Adrenal gland (tissue), 19 donors: ENCODE measurements at places on chromosomes 7 and 10. TPM values are rescaled to one million over a fixed set of nuclear protein-coding genes. Genes with fewer than 3 reads are reported as not detected.
A peak's percentile ranks its signal among the peaks of the same experiment; 100 is the strongest.

Gene TSPAN13
- total RNA-seq = 92.3 TPM

Gene OR2A12
- not detected for total RNA-seq

Gene AFAP1L2
- total RNA-seq = 5.0 TPM

Gene H2BK1
- total RNA-seq = not detected

Gene TRPV5
- not detected for total RNA-seq

DNA sequence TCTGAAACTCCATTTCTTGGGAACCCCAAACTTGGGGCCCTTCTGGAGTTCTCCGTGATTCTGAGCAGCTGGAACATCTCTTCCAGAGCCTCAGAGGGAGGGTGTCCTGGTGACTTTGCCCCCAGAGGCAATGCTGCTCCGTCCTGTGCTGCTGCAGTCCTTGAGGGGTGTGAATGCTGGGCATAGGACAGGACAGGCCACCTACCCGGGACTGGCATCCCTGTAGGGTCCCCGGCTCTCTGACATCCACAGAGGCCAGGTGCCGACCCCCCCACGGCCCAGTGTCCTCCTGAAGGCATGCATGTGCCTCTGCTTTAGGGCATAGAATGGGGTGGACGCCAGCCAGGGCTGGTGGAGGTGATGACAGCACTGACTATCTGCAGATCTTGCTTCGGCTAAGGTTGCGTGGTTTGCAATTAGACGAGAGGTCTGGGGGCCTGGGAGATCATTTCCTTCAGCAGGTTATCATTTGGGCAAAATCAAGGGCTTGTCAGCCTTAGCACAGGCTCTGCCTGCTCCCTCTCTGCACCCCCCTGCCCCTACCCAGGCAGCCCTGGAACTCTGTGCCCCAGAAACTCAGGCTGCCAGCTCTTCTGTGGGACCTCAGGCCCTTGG is 136.9 kb upstream of the GPR26 start:
- no peaks in the 10 kb centered on the region for H3K36me3 ChIP-seq
- no peaks in the 10 kb centered on the region for H3K4me1 ChIP-seq
- H3K4me3 ChIP-seq = no peak overlapping the region
- H3K27me3 ChIP-seq = peaks cover 5% of the 10 kb centered on the region

DNA sequence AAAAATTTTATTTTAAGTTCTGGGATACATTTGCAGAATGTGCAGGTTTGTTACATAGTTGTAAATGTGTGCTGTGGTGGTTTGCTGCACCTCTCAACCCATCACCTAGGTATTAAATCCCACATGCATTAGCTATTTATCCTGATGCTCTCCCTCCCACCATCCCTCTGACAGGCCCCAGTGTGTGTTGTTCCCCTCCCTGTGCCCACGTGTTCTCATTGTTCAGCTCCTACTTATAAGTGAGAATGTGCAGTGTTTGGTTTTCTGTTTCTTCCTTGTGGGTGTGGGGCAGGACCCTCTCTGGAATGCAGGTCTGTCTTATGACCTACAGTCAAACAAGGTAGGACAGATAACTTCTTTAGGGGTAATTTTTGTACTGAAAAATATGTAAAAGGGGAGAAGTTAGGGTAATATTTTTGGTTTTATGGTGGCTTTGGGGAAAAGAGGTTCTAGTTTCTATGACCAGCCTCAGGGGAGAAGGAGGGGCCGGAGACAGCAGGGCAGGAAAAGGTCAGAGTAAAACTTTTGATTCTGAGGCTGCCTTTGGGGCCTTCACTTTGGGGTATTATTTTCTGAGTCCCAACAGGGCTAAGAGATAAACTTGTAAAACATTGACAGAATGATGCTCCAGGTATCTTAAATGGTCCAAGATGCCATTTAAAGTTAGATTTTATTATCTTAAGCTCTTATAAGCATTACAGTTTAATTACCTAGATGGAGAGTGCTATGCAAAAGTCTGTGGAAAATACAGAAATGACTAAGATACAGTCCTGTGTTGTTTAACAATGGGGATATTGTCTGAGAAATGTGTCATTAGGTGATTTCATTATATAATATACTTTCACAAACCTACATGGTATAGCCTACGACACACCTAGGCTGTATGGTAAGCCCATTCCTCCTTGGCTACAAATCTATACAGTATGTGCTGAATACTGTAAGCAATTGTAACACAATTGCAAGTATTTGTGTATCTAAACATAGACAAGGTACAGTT is 354.8 kb downstream of the ABCA13 start:
- H3K27ac ChIP-seq = no peak overlapping the region
- no peaks in the 10 kb centered on the region for H3K4me1 ChIP-seq
- H3K4me3 ChIP-seq = no peak overlapping the region
- DNase-seq = no peak
- no peaks in the 10 kb centered on the region for H3K27me3 ChIP-seq

GRCh38 chr7:70068531-70068930 is 470.3 kb downstream of the AUTS2 start:
- no peak for DNase-seq
- H3K27me3 ChIP-seq = no peaks in the 10 kb centered on the region
- H3K36me3 ChIP-seq = no peaks in the 10 kb centered on the region
- no peak overlapping the region for H3K27ac ChIP-seq
- H3K4me1 ChIP-seq = peaks cover 22% of the 10 kb centered on the region

- H3K27me3 ChIP-seq = no peaks in the 10 kb centered on the region
- H3K36me3 ChIP-seq = no peaks in the 10 kb centered on the region
- H3K27ac ChIP-seq = no peak overlapping the region
- H3K4me3 ChIP-seq = no peak overlapping the region
Measured at GRCh38 chr10:121468726-121469125, 129.5 kb downstream of the FGFR2 start.

- DNase-seq = no peak
- no peaks in the 10 kb centered on the region for H3K27me3 ChIP-seq
- no peaks in the 10 kb centered on the region for H3K36me3 ChIP-seq
- H3K4me1 ChIP-seq = no peaks in the 10 kb centered on the region
- no peak overlapping the region for H3K4me3 ChIP-seq
Measured at GRCh38 chr7:27735165-27735564, 4.8 kb upstream of the TAX1BP1 start.

GRCh38 chr7:155298288-155298833 is 683 bp downstream of the INSIG1 start:
- peak overlapping the region; percentile 97 for H3K27ac ChIP-seq
- peaks cover 34% of the 10 kb centered on the region for H3K4me1 ChIP-seq
- peaks cover 5% of the 10 kb centered on the region for H3K36me3 ChIP-seq
- no peaks in the 10 kb centered on the region for H3K27me3 ChIP-seq

DNA sequence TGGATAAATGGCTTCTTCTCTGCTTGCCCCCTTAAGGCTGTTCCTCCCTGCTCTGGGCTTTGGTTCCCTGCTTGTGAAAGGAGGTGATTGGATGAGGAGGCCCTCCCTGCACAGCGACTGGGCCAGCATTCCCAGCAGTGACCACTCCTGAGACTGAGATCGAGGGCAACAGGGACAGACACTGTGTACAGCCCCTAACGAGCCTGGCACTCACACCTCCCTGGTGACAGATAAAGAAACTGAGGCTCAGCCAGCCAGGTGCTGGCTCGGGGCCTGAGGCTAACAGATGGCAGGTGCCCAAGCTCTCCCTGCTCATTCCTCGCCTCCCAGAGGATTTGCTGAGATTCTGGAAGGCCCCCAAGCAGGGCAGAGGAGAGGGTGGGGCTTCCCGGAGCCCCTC is 12.0 kb upstream of the AQP1 start:
- H3K27me3 ChIP-seq = no peaks in the 10 kb centered on the region
- H3K27ac ChIP-seq = peak overlapping the region; percentile 30
- no peak for DNase-seq
- H3K4me1 ChIP-seq = peaks cover 18% of the 10 kb centered on the region

- peaks cover 14% of the 10 kb centered on the region for H3K4me1 ChIP-seq
- peaks cover 5% of the 10 kb centered on the region for H3K27me3 ChIP-seq
- no peak for DNase-seq
- H3K4me3 ChIP-seq = no peak overlapping the region
Measured at GRCh38 chr7:128869944-128870285, 7.3 kb downstream of the ATP6V1F start.

DNA sequence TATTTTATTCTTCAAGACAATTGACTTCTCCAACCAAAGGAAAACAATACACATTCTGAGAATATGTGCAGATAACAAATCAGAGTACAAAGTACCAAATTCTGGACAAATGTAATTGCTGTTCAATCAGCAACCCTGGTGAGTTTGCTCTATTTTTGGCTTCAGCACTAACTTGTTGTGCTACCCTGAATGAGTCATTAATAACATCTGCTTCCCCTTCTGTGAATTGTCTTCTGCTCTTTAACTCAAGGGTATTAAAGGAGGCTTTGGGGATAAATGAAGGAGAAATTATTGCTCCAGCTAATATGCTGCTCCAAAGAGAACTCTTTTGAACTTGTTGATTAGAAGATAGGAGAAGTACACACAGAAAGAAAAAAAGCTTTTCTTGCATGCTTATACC is 459.3 kb downstream of the HTR7 start:
- H3K27me3 ChIP-seq = no peaks in the 10 kb centered on the region
- no peaks in the 10 kb centered on the region for H3K4me1 ChIP-seq
- H3K4me3 ChIP-seq = no peak overlapping the region
- no peaks in the 10 kb centered on the region for H3K36me3 ChIP-seq
- no peak for DNase-seq
- no peak overlapping the region for H3K27ac ChIP-seq
